ENCODE measurements at places on chromosomes 16 and 17. TPM values are rescaled to one million over a fixed set of nuclear protein-coding genes. Genes with fewer than 3 reads are reported as not detected.

DNA sequence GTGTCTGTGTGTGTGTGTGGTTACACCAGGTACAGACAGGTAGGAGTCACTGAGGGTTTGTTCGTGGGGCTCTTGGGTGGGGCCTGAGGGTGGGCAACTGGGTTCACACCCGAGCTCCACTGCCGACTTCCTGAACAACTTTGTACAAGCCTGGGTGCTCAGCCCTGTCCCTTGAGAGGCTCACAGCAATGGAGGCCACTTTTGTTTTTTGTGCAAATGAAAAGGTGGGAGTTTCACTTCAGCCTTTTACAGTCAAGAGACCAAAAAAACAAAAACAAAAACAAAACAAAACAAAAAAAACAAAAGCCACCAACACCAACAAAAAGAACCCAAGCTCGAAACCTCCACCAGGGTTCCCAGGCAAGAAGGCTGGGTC, 2.4 kb downstream of the RHBDF2 start:
- no peak for DNase-seq

DNA sequence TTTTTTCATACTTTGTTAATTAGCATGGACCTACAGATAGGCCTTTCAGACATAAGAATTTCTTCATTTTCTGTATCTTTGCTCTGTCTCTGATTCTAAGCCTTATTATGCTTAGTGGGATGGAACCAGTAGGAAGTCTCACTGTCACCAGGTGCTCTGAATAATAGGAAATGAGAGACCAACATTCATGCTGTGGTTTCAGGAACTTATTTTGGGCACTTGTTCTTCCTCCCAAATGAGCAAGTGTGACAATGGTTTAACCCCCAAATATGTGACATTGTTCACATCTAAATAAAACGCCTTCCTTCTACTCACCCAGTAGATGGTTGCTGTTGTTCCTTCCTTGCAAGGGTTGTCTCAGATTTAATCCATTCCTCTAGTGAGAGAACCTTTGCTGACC, 100.2 kb downstream of the SYCE1L start:
- DNase-seq, result no peak

DNA sequence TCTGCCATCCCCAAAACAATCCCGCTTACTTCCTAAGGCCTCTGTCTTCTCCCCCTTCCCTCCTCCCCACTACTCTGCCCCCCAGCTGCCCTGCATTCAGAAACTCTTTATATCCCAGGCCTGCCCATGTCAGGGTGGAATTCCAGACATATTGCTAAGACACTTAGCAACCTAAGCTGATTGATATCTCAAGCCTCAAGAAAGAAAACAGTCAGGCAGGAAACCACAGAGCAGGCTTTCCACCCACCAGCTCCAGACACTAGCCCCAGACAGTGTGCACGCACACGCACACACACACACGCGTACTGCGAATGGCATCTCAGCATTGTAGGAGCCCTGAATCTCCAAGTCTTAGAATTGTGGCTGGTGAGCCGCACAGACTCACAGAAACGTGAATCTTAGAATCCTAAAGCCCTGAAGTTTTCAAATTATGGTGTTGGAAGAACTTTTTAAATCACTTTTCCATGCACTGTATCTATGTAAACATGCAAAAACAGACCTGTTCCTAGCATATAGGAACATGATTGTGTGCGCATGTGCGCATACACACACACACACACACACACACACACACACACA, 8.8 kb upstream of the LPCAT2 start:
- DNase-seq, result no peak

DNA sequence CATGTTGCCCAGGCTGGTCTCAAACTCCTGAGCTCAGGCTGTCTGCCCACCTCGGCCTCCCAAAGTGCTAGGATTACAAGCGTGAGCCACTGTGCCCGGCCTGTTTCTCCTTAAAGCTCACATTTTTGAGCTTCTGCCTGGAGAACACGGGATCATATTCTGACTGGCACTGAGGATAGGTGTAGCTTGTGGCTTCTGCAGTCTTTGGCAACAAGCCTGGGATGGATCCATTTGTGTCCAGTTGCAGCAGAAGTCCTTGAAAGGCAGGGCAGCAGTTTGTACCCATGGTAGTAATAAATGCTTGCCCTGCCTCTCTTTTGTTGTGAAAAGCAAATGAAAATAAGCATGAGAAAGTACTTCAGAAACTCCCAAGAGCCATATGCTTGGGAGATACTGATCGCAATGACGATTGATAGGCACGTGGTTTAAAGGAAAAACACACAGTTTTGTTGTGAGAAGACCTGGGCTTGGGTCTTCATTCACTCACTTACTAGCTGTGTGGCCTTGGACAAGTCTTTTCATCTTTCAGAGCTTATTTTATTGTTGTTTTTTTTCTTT, 3.1 kb upstream of the CORO7 start:
- no peak for DNase-seq

DNA sequence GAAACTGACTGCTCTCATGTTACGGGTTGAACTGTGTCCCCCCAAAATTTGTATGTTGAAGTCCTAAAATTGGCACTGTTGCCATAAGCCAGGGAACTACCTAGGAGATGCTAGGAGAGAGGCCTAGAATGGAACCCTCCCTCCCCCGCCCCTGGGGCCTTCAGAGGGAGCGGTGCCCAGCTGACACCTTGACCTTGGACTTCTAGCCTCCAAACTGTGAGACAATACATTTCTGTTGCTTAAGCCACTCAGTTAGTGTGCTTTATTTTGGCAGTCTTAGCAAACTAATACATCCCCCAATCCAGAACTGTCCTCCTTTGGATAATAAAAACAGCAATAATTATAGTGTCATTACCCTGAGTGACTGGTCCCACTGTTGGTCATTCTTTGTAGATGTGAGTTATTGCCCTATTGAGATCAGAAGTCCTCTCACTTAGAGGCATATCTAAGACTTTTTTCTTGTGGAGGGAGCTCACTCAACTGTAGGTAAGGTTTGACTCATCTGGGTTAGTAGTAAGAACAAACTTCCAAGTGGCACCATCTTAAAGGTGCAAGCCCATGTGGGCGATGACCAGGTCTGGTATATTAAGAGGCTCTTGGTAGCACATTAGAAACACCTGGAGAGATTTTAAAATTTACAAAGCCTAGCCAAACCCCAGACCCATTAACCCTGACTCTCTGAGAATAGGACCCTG, 93.0 kb upstream of the HLF start:
- no peak for DNase-seq

Gene GNGT2
- total RNA-seq, result 0.96 TPM

Gene CEP295NL
- total RNA-seq, result 1.4 TPM

Gene SLC47A1
- 2.9 TPM for total RNA-seq
